ENCODE measurements at places on chromosomes 11 and 22.

GRCh38 chr22:27750584-27751265 lies 50.8 kb downstream of the MN1 start:
- DNase-seq, result no peak

GRCh38 chr11:64219755-64220154 lies 6.2 kb downstream of the TRPT1 start:
- no peak for DNase-seq

DNA sequence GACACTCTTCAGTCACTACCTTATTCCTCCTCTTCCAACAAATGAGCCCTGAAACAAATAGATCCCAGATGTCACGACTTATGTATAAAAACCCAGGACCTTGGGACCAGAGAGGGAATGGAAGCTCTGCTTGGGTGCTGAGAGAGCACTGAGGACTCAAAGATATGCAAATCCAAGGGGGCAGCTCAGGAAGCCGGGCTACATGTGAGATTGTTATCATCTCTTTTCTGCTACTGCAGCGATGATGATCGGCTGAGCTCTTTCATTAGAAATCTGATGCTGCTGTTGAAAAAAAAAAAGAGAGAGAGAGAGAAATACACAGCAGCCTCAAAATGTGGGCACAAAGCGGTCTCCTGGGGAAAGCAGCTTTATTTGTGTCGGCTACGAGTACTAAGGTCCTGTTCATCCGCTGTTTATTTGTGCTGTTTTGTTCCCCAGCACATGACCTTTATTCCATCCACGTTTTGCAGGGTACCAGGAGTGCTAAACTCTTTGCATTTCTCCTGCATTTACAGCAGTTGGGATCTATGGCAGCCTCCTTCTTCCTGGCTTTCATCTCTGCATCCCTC lies 120.2 kb downstream of the TRIM29 start:
- peak; percentile 58 for DNase-seq

DNA sequence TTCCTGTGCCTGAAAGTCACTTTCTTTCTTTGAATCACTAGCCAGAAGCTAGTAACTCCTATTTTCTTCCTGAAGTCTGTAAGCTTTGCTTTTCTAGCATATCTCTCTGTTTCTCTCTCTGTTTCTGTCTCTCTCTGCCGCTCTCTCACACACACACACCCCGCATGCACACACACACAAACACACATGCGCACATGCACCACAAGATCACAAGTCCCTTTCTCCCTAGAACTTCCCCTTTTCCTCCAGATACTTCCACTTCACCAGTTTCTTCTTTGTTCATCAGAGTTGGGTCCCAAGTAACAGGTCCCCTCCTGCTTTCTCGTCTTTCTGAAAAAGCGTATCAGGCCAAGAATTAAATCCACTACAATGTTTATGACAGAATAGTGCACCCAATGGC lies 148.5 kb upstream of the HSD17B12 start:
- DNase-seq, result no peak

DNA sequence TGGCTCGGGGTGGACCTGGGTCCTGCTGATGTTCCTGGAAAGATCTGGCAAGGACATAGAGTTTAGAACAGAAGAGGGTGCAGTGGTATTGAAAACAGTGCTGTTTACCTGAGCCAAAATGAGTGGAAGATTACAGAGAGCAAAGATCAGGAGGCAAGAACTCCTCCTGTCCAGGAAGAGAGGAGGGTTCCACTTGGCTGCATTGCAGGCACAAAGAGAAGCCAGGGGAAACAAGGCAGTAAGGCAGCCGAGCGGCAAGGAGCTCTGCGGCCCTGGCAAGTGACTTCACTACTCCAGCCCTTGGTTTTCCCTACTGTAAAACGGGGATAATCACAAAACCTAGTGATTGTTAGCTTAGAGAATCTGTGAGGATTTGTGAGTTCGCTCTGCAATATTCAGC lies 3.7 kb upstream of the PACSIN2 start:
- DNase-seq, result no peak

DNA sequence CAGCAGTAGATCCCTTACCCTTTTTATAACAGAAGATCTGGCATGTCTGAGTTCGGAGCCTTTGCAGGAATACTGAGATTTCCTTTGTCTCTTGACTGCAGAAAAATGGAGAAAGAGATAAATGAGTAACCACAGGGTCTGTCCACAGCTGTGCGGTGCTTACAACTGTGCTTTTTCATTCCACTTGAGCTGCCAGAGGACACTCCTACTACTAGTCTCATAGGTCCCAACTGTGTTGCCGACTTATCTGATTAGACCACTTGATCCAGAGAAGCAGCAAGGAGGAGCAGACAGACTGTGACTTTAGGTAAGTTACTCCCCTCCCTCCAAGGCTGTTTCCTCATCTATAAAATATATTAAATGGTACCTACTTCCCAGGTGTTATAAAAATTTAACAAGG lies 17.5 kb downstream of the FAM227A start:
- no peak for DNase-seq

DNA sequence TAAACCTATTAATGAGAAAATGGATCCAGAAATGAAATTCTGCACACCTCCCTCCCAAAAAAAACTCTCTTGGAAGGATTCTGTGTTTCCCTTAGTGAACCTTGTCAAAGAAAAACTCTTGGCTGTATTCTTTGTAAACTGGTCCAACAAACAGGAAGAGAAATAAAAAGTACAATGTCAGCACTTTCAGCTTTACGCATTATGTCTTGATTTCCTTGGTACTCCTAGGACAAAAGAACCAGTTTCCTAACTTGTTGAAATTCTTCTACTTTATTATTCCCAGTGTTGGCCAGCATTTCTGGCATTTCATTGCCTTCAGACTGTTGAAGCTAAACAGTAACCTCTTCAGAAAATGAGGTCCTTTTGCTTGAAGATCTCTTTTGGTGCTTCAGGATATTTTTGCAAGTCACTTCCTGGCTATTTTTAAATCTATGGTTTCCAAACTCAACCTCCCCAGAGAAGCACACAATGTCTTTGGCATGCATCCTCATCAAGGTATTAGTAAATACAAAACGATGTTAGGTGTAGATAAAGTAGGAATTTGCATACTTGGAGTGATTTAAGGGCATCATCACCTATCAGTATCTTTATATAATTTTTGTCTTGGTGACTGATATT lies 342.7 kb downstream of the AASDHPPT start:
- DNase-seq, result no peak

- no peak for DNase-seq
Observed at GRCh38 chr22:44309137-44309536, 3.6 kb downstream of the SHISAL1 start.

DNA sequence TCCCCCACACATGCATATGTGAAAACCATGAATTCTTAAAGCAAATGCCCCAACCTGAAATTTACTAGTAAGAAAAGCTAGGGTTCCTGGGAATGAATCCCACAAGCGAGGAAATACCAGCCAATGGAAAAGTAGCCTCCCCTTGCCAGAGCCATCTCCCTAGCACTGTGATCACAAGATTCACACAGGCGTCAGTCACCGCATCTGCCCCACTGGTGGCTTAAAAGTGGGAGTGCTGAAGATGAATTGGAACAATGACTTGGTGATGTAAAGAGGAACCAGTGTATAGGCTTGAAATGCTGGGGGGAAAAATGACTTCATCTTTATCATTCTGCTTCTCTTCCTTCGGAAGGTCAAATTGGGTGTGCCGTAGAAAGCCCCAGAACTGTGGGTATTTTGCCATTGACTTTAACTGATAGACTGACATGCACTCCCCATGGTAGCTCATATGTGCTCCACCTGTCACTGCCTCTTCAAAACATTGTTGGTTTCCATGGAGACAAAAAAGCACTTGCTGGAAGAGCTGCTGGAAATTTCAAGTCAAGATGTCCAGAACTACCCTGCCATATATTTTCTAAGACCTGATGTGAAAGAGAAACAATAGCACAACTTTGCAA lies 19.2 kb upstream of the ASPHD2 start:
- peak; percentile 8 for DNase-seq

- no peak for DNase-seq
Observed at GRCh38 chr11:61270354-61271076, 24.6 kb downstream of the VWCE start.

- DNase-seq, result no peak
Observed at GRCh38 chr11:2386591-2386990, 9.5 kb downstream of the CD81 start.

- DNase-seq, result no peak
Observed at GRCh38 chr11:46533396-46534100, 60.3 kb downstream of the AMBRA1 start.

- DNase-seq, result no peak
Observed at GRCh38 chr11:110148775-110149744, 55.9 kb downstream of the ZC3H12C start.

DNA sequence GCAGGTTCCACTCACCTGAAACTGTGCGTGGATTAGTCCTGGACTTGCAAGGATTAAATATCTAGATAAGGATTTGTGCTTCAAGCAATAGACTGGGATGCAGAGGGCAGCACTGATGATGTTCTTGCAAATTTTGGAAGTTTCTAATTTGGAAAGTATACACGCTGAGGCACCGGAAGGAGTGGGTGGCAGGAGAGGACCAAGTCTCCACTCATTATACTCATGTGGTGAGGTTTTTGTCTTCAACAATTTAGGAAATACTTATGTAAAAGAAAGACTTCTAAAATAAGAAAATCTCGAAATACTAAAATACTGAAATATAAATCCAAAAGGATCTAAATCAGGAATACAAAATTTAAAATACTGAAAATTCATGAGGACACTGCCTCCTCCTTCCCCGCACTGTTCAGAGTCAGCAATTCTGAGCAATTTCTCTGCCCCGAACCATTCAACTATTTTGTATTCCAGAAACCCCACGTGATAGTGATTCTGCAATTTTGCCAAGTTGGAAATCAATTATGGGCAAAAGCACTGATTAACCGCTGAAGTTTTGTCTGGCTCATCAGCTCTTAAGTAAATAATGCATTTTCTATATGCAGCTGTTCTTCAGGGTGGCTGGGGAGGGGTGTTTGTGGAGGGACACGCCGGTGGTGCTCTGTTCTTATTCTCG lies 47.0 kb upstream of the CLMP start:
- no peak for DNase-seq

DNA sequence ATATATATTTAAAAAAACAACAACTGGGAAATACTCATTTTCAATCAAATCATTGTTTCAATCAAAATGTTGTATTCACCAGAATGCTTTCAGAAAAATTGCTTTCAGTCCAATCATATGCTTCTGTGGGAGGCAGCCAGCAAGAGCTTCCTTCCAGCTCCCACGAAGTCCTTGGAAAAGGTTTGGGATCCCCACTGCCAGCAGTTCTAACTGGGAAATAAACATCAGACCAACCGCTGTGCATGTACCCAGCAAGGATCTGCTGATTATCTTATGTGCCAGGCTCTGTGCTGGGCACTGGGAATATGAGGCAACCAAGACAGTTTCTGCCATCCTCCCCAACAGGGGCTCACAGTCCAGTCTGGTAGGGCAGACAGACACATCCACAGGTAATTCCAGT lies 10.8 kb downstream of the RPS13 start:
- no peak for DNase-seq

GRCh38 chr11:60485987-60486386 lies 6.6 kb upstream of the MS4A12 start:
- peak; percentile 32 for DNase-seq

DNA sequence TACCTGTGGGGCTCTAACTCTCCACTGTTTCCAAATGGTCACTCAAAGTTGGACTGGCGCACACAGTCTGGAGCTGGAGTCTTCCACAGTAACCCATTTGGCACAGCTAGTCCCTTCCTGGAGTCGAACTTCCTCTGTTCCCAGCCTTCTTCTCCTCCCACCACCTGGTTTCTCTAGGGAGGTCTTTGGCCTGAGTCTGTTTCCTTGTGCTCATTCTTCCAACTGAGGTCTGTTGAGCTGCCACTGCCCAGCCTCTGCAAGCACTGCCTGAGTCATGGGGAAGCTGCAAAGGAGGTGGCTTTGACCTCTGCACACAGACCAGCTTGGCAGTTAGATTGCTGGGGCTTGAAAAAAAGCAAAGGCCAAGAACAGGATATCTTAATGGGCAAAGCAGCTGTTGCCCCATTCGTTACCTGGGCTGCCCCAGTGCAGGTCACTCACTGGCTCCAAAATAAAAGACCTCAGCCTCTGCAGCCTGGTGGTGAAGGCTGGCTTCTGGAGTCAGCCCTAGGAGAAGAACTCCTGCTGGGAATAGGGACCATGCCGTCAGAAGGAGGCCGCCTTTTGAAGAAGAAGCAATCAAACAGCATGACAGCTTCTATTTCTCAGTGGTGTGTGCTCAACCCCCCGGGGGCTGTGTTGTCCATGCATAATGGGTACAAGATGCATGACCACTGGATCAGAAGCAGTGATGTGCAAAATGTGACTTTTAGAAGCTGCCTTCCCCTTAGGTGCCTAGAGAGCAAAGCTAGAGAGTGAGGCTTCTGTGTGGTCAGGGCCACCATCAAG lies 3.0 kb downstream of the ADAMTS15 start:
- DNase-seq, result no peak

DNA sequence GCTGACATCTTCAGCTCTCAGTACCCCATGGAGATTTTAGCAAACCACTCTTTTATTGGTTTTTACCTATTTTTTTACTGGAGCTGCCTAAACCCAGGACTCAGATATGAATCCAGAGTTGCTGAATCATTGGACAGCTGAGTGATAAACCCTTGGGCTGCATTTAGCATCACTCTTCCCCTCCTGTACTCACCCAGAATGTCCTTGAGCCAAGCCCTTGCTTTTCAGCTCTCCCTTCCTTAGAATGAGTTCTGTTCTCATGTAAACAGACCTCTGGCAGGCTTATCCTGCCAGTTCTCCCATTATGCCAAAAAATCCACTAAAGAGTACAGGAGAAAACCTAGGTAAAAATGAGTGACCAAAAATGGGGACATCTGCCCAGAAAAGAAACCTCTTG lies 200.1 kb upstream of the POU2AF2 start:
- DNase-seq, result peak; percentile 56

DNA sequence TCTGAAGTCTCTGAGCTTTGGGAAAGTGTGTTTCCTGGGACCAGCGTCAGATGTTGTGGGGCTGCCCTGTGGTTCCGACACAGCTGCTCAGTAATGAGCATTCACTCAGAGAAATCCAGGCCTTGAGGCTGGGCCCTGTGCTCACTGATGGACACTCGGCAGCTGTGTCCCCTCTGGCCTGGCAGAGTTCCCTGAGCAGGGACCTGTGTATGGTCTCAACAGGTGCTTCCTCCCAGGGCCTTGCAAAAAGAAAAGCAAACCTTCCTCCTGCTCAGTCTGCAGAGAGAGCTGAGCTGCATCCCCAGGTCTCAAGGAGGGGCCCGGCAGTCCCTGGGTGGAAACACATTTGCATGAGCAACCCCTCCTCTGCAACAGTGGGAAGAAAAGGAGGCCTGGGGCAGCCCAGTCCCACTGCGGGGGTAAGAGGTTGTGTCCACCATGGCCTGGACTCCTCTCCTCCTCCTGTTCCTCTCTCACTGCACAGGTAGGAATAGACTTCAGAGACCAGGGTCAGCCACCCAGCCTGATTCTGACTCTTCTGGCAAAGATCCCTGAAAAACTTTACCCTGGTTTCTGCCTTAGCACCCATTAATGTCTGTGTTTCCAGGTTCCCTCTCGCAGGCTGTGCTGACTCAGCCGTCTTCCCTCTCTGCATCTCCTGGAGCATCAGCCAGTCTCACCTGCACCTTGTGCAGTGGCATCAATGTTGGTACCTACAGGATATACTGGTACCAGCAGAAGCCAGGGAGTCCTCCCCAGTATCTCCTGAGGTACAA lies 131.2 kb downstream of the VPREB1 start:
- DNase-seq, result no peak

GRCh38 chr11:70415642-70416395 lies 17.5 kb downstream of the CTTN start:
- DNase-seq, result no peak

- peak; percentile 26 for DNase-seq
Observed at GRCh38 chr11:32015427-32015826, 75.4 kb upstream of the RCN1 start.
